ENCODE measurements at places on chromosomes 11 and 22.

DNA sequence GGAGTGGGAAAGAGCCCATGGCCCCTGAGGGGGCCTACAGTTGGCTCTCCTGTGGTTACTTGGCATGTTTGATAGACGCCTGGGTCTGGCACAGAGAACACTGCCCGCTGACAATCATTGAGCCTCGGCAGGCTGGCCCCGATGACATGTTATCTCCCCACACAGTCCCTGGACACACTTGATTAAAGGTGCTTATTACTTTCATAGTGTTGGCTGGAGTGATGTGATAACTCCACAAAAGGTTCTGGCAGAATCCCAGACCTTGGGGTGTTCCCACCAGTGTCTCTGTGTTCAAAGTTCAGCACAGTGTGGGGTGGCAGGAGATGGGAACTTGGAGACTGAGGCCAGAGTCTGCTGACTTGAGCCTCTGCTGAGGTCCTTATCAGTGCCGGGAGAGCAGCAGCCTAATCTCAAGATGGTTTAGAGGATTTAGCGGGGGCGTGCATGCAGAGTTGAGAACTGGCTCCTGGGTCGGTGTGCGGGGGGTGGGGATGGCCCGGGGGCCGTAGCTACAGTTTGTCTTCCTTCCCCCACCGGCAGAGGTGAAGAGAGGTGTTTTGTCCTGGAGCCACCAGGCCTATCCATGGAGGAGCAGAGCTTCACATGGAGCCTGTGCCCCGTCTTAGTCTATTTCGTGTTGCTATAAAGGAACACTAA is 22.5 kb downstream of the PARVB start:
- no peak for DNase-seq

GRCh38 chr11:112499153-112499880 is 238.7 kb upstream of the PLET1 start:
- DNase-seq, result no peak

DNA sequence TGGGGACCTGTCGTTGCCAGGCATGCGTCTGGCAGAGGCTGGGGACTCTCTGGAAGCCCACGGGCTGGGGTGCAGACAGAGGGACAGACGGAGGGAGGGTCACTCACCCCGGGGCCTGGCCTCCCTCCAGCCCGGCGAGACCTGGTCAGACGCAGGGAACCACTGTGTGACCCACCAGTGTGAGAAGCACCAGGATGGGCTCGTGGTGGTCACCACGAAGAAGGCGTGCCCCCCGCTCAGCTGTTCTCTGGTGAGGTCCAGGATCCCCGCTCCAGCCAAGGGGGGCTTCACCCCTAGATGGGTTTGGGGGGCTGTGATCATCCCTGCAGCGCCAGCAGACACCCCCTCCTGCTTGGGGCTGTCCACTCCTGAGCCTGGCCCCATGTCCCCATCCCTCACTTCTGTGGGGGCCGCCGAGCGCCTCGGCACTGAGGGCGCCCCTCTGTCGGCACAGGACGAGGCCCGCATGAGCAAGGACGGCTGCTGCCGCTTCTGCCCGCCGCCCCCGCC is 23.6 kb upstream of the MUC5B start:
- no peak for DNase-seq

- DNase-seq, result no peak
Measured at GRCh38 chr11:114912826-114913225, 234.5 kb downstream of the NXPE2 start.

GRCh38 chr11:85718991-85719807 is 33.2 kb upstream of the CCDC89 start:
- peak; percentile 76 for DNase-seq

- DNase-seq, result no peak
Measured at GRCh38 chr22:45686004-45686403, 14.4 kb downstream of the ATXN10 start.

DNA sequence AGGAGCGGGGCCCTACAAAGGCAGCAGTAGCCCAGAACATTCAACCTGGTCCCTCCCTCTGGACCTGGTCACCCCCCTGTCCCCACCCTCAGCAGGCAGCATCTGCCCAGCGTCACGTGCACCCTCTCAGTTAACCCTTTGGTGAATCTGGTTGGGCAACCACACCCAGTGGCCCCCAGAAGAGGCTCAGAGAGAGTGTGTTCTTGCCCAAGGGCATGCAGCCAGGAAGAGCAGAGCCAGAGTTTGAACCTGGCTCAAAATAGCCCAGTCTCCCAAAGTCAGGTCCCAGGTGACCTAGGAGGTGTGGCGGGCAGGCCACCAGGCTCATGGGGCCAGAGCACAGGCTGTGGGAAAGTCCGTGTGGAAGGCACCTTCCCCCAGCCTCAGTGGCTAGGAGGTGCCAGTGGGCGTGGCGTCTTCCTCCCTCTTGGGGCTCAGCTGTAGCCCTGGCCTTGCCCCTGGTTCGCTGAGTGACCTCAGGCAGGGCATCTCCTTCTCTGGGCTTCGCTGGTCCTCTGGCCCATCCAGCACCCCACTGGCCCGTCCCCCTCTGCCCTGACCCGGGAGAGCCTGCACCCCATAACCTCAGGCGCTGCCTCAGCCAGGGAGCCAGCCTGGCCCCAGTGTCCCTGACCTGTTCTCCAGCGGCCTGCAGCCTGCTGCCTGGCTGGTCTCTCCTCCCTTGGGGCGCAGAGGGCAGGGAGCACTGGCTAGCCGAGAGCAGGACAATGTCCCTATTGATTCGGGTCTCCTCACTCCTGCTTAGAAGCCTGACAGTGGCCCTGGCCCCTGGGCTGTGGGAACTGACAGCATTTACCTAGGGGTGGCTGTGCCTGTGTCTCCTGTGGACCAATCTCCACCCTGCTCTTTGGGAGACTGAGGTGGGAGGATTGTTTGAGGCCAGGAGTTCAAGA is 7.0 kb downstream of the ALDH3B1 start:
- DNase-seq, result peak; percentile 27

DNA sequence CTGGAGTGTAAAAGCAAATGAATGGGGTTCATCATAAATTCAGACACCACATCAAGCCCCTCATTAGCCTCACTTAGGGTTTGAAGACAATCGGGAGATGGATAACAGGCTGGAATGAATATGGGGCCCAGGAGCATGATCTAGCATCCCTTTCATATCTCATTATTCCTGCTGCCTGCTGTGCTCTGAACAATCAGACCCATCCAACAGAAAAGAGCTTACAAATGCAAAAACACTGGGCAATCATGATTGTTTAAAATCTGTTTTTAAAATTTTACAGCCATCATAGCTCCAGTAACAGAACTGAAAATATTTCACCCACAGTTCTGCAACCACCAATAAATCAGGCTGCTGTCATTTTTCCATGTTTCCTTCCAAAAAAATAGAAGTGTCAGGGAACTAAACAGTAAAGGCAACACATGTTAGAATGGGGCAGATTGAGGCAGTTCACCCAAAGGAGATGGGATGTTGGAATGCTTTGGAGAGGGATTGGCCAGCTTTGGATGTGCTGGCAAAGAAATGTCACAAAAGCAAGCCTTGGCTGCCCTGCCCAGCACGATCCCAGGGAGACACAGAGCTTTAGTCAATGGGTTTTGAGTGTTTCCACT is 47.8 kb upstream of the BMAL1 start:
- DNase-seq, result no peak

- DNase-seq, result no peak
Measured at GRCh38 chr11:67396587-67397389, 4.9 kb downstream of the PPP1CA start.

DNA sequence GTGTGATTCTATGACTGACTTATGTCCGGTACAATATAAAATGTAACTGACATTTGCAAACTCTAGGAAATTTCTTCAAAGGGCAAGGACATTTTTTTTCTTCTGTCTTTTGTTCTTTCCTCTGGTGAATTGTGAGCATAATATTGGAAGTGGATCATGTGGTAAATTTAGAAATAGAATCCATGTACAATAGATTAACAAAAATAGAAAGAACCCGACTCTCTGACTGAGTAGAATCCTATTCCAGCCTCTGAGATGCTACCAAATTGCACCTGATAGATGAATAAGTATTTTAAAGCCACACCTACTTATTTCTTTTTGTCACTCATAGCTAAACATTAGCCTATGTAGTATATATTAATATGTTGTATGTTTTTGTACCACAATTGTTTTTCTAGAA is 860.3 kb downstream of the LUZP2 start:
- DNase-seq, result no peak

DNA sequence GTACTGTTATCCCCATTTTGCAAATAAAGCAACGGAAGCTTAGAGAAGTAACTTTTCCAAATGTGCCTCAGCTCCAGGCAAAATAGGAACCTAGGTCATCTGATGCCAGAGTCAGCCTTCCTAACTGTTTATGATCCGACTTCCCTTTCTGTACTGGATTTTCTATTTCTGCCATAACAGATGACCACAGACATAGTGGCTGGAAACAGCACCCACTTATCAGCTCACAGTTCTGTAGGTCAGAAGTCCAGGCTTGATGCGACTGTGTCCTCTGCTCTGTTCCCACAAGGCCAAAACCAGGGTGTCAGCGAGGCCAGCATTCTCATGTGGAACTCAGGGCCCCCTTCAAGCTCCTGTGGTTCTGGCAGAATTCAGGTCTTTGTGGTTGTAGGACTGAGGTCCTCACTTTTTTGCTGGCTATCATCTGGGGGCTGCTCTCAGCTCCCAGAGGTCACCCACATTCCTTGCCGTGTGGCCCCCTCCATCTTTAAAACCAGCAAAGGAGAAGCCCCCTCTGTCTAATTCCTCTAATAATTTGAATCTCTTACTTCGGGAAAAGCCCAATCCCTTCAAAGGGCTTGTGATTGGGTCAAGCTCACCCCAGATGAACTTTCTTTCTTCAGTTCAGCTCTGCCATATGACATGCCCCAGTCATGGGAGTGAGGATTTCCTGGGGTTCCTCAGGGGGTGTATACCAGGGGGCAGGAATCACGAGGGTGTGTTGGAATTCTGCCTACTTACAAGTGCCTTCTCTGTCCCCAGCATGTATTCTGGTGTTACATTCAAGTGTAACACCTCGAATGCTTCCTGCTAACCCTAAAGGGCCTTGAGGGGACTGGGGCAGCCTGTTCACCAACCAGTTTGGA is 15.3 kb downstream of the KCNJ5 start:
- peak; percentile 23 for DNase-seq

GRCh38 chr11:108863528-108863927 is 198.7 kb downstream of the DDX10 start:
- no peak for DNase-seq

DNA sequence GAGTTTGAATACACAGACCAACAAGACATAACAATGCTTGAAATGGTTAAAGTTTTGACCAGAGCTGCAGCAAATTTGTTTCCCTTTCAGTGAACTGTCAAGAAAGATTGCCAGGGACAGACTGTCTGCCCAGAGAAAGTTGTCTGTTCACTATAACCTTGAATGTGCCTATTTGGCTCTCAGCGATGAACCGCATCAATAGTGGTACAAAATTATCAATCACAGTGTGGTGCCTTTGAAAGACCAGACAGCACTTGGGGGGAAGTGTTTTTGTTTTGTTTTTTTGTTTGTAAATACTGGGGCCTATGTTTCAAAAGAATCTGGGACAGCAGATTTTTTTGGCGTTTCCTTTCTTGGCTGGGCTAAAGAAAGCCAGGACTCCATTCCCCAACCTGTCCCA is 123.1 kb downstream of the CD44 start:
- DNase-seq, result no peak

GRCh38 chr11:92753161-92753560 is 216.3 kb upstream of the MTNR1B start:
- DNase-seq, result no peak

GRCh38 chr22:38638216-38638615 is 18.0 kb downstream of the FAM227A start:
- no peak for DNase-seq

GRCh38 chr22:44357296-44357965 is 44.7 kb upstream of the SHISAL1 start:
- no peak for DNase-seq

DNA sequence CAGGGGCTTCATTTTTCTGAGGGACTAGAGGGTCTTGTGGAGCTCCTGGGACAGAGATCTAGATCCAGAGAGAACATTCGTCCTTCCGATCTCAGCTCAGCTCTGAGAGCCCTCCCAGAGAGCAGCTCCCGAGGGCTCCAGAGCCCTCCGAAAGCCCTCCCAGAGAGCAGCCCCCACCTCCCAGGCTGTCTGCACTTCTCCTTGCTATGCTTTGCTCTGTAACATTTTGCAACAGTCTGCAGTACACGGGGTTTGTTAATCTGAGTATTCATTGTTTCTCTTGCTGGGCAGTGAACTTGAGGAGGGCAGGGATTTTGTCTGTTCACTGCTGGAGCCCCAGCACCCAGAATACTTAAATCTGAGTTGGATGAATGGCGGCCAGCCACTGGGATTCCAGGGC is 2.6 kb downstream of the GGA1 start:
- DNase-seq, result no peak

DNA sequence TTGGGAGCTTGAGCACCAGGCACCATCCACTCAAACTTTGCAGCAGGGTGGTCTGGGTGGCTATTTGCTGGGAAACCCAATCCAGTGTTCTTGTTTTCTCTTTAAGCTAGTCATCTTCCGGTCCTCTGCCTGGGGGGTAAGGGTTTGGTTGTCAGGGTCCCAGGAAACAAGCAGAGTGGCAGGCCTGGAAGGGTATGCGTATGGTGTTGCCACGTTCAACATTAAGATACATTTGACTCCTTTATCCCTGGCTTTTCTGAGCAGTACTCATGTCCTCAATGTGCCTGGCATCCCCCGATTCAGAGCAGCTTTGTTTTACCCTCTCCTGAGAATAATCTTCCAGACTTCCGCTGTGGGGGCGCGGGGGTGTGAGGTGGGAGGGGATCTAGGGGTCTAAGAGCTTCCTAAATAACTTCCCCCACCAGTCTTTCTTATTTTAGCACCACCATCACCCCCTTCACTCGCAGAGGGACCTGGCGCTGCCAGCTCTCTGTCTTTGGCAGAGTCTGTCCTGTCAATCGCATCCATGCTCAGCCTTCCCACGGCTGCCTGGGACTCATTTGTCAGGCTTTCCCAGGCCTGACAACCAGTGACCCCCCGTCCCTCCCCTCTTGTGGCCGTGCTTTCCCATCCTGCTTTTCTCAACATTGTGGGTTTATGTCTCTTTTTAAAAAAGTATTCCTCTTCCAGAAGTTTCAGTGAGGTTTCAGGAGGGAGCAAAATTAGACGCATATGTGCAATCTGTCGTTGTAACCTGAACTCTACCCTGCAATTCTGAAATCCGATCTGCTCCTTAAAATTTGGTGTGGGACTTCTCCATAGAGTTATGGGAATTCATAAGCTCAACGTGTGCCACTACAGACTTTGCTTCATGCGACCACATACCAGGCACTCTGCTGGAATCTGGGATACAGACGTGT is 27.0 kb upstream of the RBFOX2 start:
- DNase-seq, result no peak

All from C1 segment of cervical spinal cord (tissue), 14 donors.